ENCODE measurements at places on chromosomes 16 and 17. TPM values are rescaled to one million over a fixed set of nuclear protein-coding genes. Genes with fewer than 3 reads are reported as not detected.

DNA sequence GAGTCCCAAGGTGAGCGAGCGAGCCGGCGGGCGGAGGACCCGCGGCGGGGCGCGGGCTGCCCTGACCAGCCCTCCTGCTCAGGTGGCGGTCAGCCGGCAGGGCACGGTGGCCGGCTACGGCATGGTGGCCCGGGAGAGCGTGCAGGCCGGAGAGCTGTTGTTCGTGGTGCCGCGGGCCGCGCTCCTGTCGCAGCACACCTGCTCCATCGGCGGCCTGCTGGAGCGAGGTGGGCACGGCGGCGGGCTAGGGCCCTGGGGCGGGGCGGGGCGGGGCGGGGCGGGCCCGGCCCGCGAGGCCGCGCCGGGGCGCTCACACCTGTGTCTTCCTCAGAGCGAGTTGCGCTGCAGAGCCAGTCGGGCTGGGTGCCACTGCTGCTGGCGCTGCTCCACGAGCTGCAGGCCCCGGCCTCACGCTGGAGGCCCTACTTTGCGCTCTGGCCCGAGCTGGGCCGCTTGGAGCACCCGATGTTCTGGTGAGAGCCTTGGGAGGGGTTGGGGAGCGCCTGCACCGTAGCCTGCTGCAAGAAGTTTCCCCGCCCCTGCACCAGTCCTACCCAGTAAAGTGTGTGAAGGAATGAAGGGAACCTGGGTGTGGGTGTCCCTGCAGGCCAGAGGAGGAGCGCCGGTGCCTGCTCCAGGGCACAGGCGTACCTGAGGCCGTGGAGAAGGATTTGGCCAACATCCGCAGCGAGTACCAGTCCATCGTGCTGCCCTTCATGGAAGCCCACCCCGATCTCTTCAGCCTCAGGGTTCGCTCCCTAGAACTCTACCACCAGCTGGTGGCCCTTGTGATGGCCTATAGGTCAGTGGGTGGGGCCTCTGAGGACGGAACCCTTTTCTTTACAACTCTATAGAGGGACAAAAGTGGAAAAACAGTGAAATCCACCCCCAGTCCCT, 802 bp downstream of the SETD6 start:
- peak overlapping the region; percentile 69 for H3K4me3 ChIP-seq
- H3K4me1 ChIP-seq: peaks cover 18% of the 10 kb centered on the region
- H3K27me3 ChIP-seq: no peaks in the 10 kb centered on the region
- H3K27ac ChIP-seq: peak overlapping the region; percentile 89

DNA sequence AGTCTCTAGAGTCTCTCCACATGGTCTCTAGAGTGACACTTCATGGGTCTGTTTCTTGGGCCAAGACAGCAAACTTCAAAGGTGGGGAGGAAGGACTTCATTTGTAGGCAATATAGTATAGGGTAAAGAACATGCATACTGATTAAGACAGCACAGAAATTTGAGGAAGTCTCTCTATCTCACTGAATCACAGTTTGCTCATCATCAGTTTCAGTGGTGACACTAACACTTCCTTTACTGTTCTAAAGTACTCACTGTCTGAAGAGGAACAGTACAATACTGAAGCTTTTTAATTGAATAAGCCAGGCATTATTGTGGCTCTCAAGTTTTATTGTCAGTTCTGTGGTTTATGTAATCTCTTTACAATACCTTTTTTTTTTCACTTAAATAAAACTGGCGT, 656.4 kb upstream of the CDH8 start:
- H3K27ac ChIP-seq: no peak overlapping the region
- DNase-seq: no peak
- no peaks in the 10 kb centered on the region for H3K4me1 ChIP-seq
- H3K36me3 ChIP-seq: no peaks in the 10 kb centered on the region
- no peak overlapping the region for H3K4me3 ChIP-seq

DNA sequence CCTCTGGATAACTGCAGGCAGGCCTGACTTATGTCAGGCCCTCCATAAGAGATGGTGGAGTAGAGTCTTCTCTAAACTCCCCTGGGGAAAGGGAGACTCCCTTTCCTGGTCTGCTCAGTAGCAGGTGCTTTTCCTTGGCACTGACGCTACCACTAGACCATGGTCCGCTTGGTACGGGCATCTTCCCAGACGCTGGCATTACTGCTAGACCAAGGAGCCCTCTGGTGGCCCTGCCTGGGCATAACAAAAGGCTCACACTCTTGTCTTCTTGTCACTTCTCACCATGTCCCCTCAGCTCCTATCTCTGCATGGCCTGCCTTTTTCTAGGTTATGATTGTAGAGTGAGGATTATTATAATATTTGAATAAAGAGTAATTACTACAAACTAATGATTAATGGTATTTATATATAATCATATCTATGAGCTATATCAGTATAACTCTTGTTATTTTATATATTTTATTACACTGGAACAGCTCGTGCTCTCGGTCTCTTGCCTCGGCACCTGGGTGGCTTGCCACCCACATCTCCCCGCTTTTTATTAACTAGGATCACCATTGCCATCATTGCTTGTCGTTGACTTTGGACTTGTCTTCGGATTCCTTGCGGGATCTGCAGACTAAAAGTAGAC, 59.8 kb upstream of the ARL4D start:
- H3K4me3 ChIP-seq: no peak overlapping the region
- H3K27me3 ChIP-seq: no peaks in the 10 kb centered on the region
- H3K4me1 ChIP-seq: peaks cover 27% of the 10 kb centered on the region
- no peaks in the 10 kb centered on the region for H3K36me3 ChIP-seq
- peak; percentile 93 for DNase-seq

Gene VTN
- 69.9 TPM for polyA plus RNA-seq

Gene CMTM2
- 0.17 TPM for polyA plus RNA-seq
